Common myeloid progenitor, CD34-positive (primary cell): ENCODE measurements at places on chromosomes 7 and 10.

DNA sequence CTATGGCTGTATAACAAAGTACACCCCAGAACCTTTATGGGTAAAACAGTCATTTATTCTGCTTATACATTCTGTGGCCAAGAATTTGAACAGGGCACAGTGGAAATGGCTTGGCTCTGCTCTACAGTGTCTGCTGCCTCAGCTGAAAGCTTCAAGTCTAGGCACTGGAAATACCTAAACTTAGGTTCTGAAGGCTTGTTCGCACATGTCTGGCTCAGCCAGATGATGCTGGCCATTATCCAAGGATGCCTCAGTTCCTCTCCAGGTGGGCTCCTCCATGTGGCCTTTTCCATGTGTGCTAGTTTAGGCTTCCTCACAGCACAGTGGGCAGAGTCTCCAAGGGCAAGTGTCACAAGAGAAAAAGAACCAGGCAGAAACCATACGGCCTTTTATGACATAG, 76.8 kb downstream of the RALA start:
- DNase-seq = no peak
- H3K4me1 ChIP-seq = peaks cover 6% of the 10 kb centered on the region
- H3K4me3 ChIP-seq = no peak overlapping the region
- no peaks in the 10 kb centered on the region for H3K27me3 ChIP-seq

- peaks cover 7% of the 10 kb centered on the region for H3K27me3 ChIP-seq
- H3K4me3 ChIP-seq = no peak overlapping the region
- no peaks in the 10 kb centered on the region for H3K36me3 ChIP-seq
- DNase-seq = no peak
Observed at GRCh38 chr10:24451325-24451820, 242.4 kb downstream of the KIAA1217 start.

- no peaks in the 10 kb centered on the region for H3K4me1 ChIP-seq
- H3K4me3 ChIP-seq = no peak overlapping the region
- H3K36me3 ChIP-seq = no peaks in the 10 kb centered on the region
- no peak for DNase-seq
Observed at GRCh38 chr10:91536111-91536510, 96.8 kb downstream of the PPP1R3C start.

DNA sequence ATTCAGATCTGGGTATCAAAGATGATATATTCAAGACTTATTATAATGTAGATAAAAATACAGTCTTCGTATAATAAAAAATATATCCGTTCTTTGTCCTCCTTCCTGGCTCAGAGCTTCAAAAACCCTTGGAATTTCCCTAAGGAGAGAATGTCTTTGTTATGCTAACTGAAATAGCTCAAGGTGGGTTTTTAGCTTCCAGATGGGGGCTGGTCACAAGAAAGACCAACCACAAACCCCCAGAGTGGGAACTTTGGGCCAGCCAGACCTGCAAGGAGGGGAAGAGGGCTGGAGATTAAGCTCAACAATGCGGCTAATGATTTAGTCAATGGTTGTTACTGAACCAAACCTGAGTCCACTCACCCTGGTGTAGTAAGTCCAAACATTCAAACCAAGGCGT, 196.4 kb downstream of the SDHAF3 start:
- no peaks in the 10 kb centered on the region for H3K4me1 ChIP-seq
- H3K27ac ChIP-seq = no peak overlapping the region
- DNase-seq = no peak
- H3K36me3 ChIP-seq = no peaks in the 10 kb centered on the region

GRCh38 chr10:59971915-59972314, 65.6 kb upstream of the CCDC6 start:
- H3K36me3 ChIP-seq = no peaks in the 10 kb centered on the region
- DNase-seq = no peak
- H3K4me3 ChIP-seq = no peak overlapping the region
- H3K27ac ChIP-seq = no peak overlapping the region

DNA sequence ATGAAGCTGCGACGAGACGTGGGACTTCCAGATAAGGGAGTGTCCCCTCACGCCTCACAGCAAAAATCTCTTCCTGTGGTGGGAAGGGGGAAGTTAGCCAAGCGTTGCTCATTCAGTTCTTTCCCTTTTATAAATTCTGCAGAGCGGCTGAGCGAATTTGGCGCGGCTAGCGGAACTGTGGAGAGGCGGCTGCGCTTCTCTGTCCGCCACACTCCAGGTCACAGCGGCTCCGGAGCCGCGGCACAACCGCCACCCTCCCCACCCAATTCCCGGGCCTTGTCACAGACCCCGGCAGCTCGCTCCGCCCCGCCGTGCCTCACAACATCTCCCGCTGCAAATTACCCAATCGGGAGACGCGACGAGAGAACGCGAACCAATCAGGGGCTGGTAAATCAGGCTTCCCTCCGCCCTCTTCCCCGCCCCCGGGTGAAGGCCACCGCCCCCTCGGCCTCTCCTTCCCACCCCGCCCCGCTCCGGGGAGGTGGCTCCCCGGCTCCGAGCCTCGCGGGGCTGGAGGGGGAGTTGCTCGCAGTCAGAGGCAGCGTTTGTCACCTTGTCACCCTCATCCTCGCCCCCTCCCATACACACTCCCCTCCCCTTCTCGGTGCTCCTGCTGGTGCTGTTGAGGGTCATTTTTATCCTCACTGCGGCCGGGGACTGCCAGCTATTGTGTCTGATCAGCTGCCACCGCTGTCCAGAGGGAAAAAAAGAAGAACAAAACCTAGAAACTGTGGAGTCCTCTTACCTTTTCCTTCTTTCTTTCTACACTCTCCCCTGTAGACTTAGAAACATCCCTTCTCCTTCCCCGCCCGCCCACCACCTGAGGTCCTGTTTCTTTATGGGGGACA, 918 bp upstream of the ARHGAP21 start:
- no peaks in the 10 kb centered on the region for H3K27me3 ChIP-seq
- peaks cover 42% of the 10 kb centered on the region for H3K4me1 ChIP-seq
- DNase-seq = peak; percentile 97

DNA sequence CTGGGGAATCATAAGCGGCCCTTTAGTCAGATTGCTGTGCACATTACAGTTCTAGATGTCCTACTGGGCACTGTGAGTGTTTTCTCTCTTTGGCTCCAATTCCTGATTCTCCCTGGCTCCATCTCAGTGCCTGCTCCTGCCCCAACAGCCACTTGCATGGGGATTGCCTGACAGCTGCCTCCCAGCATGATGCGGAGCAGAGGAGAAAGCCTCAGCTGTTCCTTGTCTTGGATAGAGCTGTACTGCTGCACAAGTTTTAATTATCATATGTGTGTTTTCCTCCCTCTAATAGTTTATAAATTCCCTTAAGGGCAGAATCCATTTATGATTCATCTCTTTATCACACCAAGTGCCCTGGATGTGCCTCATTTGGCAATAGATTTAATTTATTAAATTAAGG, 285.8 kb upstream of the COBL start:
- no peak overlapping the region for H3K4me3 ChIP-seq
- H3K4me1 ChIP-seq = no peaks in the 10 kb centered on the region
- H3K27ac ChIP-seq = no peak overlapping the region
- H3K27me3 ChIP-seq = no peaks in the 10 kb centered on the region

- peaks cover 17% of the 10 kb centered on the region for H3K4me1 ChIP-seq
- DNase-seq = no peak
- H3K27me3 ChIP-seq = no peaks in the 10 kb centered on the region
- H3K27ac ChIP-seq = peak overlapping the region; percentile 89
- peaks cover 7% of the 10 kb centered on the region for H3K36me3 ChIP-seq
Observed at GRCh38 chr7:157337316-157338149, 729 bp downstream of the DNAJB6 start.

DNA sequence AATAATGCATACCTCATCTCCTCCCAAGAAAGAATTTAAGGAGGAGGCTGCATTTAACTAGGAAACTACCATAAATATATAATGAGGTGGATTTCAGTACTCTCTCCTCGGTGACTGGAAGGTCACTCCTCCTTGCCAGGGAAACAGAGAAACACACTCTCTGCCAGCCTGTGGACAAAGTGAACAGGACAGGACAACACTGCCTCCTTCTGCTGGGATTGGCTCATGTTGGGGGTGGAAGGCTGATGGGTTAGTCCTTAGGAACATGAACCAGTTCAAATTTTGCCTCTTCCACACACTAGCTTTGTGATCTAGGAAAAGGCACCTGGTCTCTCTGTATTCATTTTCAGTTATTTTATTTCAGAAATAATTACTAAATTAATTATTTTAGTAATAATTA, 50.6 kb upstream of the STEAP4 start:
- no peak for DNase-seq
- peaks cover 18% of the 10 kb centered on the region for H3K4me1 ChIP-seq
- no peaks in the 10 kb centered on the region for H3K36me3 ChIP-seq
- no peak overlapping the region for H3K27ac ChIP-seq
- no peaks in the 10 kb centered on the region for H3K27me3 ChIP-seq
- H3K4me3 ChIP-seq = no peak overlapping the region

DNA sequence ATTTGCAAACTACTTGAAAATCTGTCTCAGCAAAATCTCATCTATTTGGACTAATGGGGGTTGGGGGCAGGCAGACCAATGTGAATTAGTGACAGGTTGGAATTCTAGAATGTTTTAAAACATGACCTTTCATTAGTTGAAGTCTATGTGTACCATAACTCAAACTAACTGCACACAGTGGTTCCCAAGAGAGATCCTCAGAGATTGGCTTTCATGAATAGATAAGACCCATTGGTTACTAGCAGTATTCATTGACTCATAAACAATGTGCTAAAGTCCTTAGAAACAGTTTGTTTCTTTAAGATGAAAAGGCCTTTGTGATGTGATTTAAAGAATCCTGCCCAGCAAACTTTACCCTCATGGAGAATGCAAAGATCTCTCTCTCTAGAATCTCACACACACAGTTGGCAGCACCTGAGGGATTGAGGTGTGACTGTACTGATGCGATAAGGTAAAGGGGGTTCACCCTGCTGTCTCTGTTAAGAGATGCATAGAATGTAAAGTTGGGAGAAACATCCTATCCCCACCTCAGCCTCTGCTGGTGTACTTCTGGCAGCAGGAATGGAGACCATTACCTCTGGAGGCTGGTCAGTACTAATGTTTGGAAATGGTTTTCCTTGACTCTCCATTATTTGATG, 70.7 kb downstream of the ZNF92 start:
- no peaks in the 10 kb centered on the region for H3K27me3 ChIP-seq
- H3K4me1 ChIP-seq = no peaks in the 10 kb centered on the region
- no peak for DNase-seq
- no peak overlapping the region for H3K4me3 ChIP-seq
- no peaks in the 10 kb centered on the region for H3K36me3 ChIP-seq

GRCh38 chr10:47368431-47369180, 15.5 kb downstream of the ZNF488 start:
- H3K36me3 ChIP-seq = no peaks in the 10 kb centered on the region
- H3K27me3 ChIP-seq = no peaks in the 10 kb centered on the region
- no peak for DNase-seq
- no peak overlapping the region for H3K27ac ChIP-seq
- no peaks in the 10 kb centered on the region for H3K4me1 ChIP-seq

- no peak overlapping the region for H3K27ac ChIP-seq
- no peak overlapping the region for H3K4me3 ChIP-seq
- H3K36me3 ChIP-seq = no peaks in the 10 kb centered on the region
- peaks cover 2% of the 10 kb centered on the region for H3K4me1 ChIP-seq
Observed at GRCh38 chr10:112519133-112519761, 72.2 kb downstream of the VTI1A start.

DNA sequence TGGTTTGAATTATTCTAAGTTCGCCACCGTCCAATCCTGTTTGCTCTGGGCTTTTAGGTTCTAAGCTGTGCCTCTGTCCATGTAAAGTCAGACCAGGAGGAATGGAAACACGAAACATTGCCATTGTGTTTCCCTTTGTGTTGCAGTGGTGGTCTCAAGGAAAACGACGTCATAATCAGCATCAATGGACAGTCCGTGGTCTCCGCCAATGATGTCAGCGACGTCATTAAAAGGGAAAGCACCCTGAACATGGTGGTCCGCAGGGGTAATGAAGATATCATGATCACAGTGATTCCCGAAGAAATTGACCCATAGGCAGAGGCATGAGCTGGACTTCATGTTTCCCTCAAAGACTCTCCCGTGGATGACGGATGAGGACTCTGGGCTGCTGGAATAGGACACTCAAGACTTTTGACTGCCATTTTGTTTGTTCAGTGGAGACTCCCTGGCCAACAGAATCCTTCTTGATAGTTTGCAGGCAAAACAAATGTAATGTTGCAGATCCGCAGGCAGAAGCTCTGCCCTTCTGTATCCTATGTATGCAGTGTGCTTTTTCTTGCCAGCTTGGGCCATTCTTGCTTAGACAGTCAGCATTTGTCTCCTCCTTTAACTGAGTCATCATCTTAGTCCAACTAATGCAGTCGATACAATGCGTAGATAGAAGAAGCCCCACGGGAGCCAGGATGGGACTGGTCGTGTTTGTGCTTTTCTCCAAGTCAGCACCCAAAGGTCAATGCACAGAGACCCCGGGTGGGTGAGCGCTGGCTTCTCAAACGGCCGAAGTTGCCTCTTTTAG, 46.3 kb upstream of the DMBT1 start:
- H3K4me1 ChIP-seq = no peaks in the 10 kb centered on the region
- no peaks in the 10 kb centered on the region for H3K27me3 ChIP-seq
- no peak for DNase-seq
- H3K36me3 ChIP-seq = no peaks in the 10 kb centered on the region
- no peak overlapping the region for H3K27ac ChIP-seq

GRCh38 chr10:131743190-131744151, 157.3 kb upstream of the PPP2R2D start:
- no peak overlapping the region for H3K4me3 ChIP-seq
- no peaks in the 10 kb centered on the region for H3K36me3 ChIP-seq
- H3K27ac ChIP-seq = peak overlapping the region; percentile 96
- peak; percentile 99 for DNase-seq
- H3K4me1 ChIP-seq = peaks cover 43% of the 10 kb centered on the region

DNA sequence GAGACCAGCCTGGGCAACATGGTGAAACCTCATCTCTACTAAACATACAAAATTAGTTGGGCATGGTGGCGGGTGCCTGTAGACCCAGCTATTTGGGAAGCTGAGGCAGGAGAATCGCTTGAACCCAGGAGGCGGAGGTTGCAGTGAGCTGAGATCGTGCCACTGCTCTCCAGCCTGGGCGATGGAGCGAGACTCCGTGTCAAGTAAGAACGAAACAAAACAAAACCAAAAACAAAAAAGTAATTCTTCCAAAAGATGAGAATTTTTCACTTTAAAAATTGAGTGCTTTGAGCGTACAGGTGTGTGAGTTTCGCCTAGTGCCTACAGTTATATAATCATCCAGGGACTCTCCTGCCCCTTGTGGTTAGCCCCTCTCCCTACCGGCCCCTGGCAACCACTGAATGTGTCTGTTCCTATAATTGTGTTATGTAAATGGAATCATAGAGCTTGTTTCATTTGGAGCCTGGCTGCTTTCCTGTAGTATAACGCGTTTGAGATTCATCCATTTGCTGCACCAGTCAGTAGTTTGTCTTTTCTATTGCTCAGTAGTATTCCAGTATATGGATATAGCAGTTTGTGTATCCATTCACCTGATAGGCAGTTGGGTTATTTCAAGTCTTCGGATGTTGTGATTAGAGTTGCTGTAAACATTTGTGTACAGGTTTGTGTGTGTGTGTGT, 80.0 kb downstream of the RBM33 start:
- H3K4me1 ChIP-seq = peaks cover 6% of the 10 kb centered on the region
- peak; percentile 43 for DNase-seq
- peaks cover 17% of the 10 kb centered on the region for H3K36me3 ChIP-seq
- no peak overlapping the region for H3K27ac ChIP-seq
- no peak overlapping the region for H3K4me3 ChIP-seq
